ENCODE measurements at places on chromosomes 7 and 10. TPM values are rescaled to one million over a fixed set of nuclear protein-coding genes. Genes with fewer than 3 reads are reported as not detected.

The SAMD8 gene
- total RNA-seq = 15.9 TPM

The ZPBP gene
- total RNA-seq = not detected

The WDR86 gene
- 3.1 TPM for total RNA-seq

The CALY gene
- total RNA-seq = 0.68 TPM

The EN2 gene
- total RNA-seq = not detected

The AGR2 gene
- not detected for total RNA-seq

The C10orf67 gene
- total RNA-seq = 0.13 TPM

The PDE1C gene
- not detected for total RNA-seq

The FBXO24 gene
- total RNA-seq = 1.3 TPM

Measured in T-cell (primary cell).